ENCODE measurements at places on chromosomes 16 and 17.
A peak's percentile ranks its signal among the peaks of the same experiment; 100 is the strongest.

GRCh38 chr17:416293-417206 is 63.9 kb upstream of the RPH3AL start:
- no peak for DNase-seq

DNA sequence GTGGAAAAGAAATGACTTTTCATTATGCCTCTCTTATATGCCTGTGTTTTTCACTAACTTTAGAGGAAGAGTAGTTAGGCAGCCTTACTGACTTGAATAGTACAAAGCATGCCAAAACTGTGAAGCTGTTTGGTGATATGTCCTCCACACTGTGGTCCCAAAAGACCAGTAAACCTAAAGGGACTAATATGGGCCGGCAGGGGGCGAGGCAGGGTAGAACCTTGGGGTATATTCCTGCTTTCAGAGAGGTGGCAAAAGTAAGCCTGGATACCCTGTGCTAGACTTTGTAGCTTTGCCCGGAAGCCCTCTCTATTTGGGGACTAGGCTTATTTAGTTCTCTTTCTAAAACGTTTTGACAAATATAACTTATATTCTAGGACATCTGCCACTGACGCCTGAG is 36.5 kb upstream of the VWA3A start:
- no peak for DNase-seq

GRCh38 chr16:86661706-86662105 is 83.4 kb downstream of the FOXL1 start:
- DNase-seq: no peak

DNA sequence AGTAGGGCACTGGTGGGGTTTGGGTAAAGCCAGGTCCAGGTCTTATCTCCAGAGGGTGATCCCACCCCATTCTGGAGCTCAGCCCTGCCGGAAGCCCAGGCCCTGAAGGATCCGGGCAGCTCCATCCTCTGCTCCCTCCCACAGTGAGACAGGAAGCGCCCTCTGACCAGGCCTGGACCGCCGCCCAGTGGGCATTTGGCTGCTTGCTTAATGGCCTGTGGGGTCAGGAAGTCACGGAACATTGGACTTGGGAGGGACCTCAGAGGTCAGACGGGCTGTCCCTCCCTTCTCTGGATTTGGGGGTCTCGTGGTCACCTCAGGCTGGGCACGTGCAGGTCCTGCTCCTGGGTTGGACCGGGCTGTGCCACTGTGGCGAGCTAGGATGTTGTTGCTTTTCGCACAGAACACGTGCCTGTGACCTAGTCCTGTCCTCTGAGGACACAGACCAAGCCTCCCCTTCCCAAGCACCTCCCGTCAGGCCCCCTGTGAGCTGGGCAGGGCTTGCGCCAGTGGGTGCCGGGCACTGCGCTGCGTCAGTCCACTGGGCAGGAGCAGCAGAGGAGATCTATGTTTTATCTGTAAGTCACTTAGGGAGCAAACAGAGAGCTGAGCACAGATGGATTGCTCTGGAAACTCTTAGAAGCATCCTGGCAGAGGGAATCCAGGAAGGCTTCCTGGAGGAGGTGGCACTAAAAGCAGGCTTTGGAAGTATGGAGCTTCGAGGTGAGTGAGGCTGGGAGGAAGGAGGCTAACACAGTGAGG is 49.4 kb upstream of the GSE1 start:
- peak; percentile 74 for DNase-seq

GRCh38 chr16:27498031-27498825 is 51.5 kb downstream of the GTF3C1 start:
- DNase-seq: no peak

GRCh38 chr17:29019475-29020181 is 13.8 kb upstream of the SEZ6 start:
- DNase-seq: no peak

DNA sequence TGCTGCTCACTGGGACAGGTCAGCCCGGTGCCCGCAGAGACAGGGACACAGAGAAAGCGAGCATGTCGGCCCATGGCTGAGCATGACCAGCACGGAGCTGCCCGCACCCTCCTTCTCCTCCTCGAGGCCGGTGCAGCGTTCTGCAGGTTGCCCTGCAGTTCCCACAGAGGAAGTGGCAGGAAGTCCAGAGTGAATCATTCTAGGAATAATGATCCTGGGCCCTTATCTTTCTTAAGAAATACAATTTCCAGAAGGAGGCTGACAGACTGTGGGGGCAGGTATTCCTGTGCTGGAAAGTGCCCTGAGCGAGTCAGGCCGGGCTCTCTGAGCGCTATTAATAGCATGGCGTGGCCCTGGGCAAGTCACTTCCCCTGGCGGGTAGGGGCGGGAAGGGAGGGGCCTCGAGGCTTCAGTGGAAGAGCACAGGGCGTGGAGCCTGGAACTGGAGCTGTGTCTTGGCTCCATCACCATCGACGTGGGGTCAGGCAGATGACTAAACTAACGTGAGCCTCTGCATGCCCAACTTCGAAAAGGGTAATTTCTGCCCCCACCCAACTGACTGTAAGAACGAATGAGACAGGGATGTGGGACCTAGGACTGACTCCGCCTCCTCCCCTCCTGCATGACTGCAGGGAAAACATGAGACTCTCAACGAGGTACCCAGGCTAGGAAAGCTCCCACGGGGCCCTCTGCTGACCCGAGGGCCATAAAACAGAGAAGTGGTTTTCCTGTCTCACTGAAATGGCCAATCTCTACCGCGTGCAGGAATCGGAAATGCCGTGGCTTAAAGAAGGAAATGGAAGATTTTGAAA is 9.8 kb downstream of the TMEM204 start:
- peak; percentile 80 for DNase-seq

- DNase-seq: no peak
Measured at GRCh38 chr17:74990581-74991105, 3.2 kb downstream of the CDR2L start.

- peak; percentile 69 for DNase-seq
Measured at GRCh38 chr17:2336852-2337543, at the start of gene SGSM2. Gene SGSM2 (plus strand): TSS chr17:2337501. CDS start chr17:2337689, 188 bp downstream.

DNA sequence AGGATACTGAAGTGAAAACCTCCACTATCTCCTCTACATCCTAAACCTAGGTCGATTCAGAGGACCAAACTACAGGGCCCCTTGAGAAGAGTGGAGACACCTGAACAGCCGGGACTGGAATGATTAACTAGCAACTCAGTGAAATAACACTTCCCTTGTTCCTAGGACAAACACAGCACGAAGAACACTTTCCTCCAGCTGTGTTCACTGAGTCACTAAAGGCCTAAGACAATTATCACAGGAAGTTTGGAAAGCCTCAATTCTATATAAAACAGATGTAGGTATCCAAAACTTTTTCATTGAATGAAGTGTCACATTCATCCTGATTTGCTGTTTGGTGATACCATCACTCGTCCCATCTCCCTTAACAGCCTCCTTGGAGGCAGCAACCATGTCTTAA is 15.5 kb upstream of the CUEDC1 start:
- DNase-seq: no peak

GRCh38 chr17:4412933-4413831 is 20.6 kb upstream of the SPNS3 start:
- DNase-seq: peak; percentile 97
